IPS DF 6.9 (cell line): ENCODE measurements at places on chromosomes 13 and 19.

DNA sequence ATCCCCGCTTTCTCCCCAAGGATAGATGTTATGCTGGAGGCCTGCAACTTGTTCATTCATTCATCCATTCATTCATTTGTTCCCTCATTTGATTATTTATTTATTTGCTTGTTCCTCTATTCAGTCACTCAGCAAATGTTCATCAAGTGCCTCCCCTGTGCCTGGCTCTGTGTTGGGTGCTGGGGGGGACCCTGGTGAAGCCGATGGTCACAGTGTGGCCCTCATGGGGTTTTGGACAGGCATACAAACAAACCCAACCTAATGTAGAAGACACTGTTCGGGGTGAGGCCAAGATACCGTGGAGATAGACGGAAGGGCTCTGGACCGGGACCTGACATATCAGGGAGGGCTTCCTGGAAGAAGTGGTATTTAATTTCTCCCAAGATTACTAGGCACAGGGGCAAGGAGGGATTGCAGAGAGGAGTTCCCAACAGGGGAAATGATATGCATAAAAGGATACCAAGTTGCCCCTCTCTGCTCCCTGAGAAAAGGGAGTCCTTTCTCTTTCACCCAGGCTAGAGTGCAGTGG, 58.1 kb downstream of the ZNF536 start:
- DNase-seq: no peak

DNA sequence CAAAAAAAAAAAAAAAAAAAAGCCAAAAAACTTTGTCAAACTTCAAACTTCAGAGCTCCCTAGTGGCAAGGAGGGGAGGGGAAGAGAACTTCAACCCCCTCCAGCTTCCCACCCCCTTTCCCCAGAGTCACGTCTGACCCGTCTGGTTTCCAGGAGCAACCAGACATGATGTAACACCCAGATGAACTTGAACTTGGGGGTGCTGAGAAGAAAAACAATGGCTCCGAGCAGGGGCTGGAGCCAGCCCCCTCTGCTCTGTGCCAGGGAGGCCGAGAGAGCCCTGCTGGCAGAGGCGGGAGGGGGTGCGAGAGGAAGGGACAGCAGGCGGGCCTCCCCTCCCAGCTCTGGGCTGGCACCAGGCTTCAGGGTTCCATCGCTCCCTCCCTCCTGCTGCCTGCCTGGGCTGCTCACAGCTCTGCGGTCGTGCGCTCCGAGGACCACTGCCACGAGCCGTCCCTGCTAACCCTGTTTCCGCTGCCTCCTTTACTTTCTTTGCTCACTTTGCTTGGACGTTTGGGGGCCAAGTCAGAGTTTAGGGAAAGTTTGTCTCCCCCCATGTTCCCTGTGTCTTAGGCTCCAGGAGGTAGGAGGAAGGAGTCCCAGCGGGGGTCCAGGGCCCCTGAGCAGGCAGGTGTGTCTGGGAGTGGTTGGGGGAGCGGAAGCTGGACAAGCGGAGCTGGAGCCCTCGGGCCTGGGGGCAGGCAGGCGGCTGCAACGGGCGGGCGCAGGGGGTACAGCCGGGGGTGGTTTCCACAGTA, 11.1 kb downstream of the LYL1 start:
- no peak for DNase-seq

- DNase-seq: no peak
Observed at GRCh38 chr13:48576448-48577010, 43.6 kb upstream of the RCBTB2 start.

DNA sequence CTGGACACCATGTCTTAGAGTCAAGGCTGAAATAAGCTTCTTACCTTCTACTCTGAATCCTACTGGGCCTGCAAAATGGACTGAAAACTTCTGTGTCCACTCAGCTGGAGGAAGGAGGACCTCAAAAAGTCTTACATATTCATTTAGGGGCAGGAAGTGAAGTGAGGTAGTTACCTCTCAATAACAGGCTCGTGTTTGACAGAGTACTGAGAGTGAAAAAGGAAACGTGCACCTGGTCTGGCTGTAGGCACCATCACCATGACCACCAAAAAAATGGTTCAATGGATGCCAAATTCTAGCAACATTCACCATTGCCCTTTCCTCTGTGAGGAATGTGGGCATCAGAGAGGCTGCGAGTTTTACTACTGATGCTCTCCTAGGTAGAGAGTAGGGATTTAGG, 176.2 kb downstream of the RFC3 start:
- no peak for DNase-seq

DNA sequence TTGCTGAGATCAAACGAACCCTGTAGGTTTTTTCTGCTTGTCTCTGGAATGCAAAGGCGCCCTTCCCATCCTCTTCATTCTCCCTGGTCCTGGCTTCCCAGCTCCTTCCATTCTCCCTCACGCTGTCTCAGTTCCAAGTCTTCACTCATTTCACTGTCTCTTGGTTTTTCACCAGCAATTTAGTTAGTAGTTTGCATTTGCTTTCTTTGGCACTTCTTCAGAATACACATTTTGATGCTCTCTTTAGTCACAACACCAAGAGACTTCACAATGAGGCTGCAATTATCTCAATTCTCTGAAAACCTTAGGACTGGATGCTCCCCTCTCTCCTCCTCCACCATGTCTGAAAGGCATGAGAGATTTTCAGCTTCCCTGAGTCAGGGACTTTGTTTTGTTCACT, 470.7 kb downstream of the FGF14 start:
- no peak for DNase-seq
